ENCODE measurements at places on chromosomes 16 and 17.

DNA sequence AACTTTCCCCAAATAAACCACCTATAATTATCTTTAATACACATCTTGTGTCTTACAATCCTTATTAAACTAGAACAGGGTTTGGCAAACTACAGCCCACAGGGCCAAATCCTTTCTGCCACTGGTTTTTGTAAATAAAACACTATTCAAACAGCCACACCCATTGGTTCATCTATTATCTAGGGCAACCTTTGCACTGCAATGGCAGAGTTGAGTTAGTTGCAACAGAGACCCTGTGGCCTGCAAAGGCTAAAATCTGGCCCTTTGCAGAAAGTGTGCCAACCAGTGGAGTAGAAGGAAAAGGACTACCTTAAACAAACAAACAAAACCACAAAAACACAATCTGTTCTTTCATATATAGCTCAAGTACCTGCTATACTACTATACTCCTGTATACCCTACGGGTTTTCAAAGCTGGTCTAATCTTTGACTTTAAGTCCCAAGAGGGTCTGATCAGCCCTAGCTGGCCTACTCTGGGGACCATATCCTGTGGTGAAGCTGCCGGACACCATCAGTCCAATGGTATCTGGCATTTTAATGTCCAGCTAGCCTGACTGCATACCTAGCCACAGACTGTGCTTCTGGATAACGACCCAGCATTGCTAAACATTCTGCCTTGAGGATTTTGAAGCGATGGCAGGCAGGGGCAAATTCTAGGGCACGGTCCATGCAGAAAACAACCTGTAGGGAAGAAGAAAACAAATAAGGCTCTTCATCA lies 23.3 kb downstream of the CNP start:
- no peaks in the 10 kb centered on the region for H3K4me1 ChIP-seq
- H3K4me3 ChIP-seq: no peak overlapping the region
- no peaks in the 10 kb centered on the region for H3K27me3 ChIP-seq
- H3K27ac ChIP-seq: no peak overlapping the region
- no peak for DNase-seq

DNA sequence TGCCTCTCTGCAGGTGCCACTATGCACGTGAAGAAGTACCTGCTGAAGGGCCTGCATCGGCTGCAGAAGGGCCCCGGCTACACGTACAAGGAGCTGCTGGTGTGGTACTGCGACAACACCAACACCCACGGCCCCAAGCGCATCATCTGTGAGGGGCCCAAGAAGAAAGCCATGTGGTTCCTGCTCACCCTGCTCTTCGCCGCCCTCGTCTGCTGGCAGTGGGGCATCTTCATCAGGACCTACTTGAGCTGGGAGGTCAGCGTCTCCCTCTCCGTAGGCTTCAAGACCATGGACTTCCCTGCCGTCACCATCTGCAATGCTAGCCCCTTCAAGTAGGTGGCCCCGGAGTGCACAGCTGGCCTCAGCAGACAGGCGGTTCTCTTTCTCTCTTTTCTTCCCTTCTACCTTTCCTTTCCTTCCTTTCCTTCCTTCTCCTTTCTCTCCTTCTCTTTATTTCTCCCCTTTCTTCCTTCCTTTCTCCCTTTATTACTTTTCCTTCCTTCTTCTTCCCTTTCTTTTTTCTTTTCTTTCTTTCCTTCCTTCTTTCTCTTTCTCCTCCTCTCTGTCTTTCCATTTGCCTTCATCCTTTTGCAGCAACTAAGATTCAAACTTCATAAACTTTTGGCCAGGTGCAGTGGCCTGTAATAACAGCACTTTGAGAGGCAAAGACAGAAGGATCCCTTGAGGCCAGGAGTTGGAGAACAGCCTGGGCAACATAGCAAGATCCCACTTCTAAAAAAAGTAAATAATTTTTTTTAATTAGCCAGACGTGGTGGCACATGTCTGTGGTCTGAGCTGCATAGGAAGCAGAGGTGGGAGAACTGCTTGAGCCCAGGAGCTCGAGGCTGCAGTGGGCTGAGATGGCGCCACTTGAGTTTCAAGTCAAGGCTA lies 46.7 kb downstream of the SCNN1B start:
- no peak overlapping the region for H3K4me3 ChIP-seq
- DNase-seq: peak; percentile 6
- H3K27ac ChIP-seq: no peak overlapping the region
- H3K27me3 ChIP-seq: no peaks in the 10 kb centered on the region
- no peaks in the 10 kb centered on the region for H3K4me1 ChIP-seq

GRCh38 chr16:83118365-83118764 lies 491.6 kb downstream of the CDH13 start:
- H3K4me3 ChIP-seq: no peak overlapping the region
- H3K27ac ChIP-seq: no peak overlapping the region
- no peak for DNase-seq
- H3K36me3 ChIP-seq: no peaks in the 10 kb centered on the region
- H3K27me3 ChIP-seq: no peaks in the 10 kb centered on the region
- H3K4me1 ChIP-seq: peaks cover 6% of the 10 kb centered on the region

DNA sequence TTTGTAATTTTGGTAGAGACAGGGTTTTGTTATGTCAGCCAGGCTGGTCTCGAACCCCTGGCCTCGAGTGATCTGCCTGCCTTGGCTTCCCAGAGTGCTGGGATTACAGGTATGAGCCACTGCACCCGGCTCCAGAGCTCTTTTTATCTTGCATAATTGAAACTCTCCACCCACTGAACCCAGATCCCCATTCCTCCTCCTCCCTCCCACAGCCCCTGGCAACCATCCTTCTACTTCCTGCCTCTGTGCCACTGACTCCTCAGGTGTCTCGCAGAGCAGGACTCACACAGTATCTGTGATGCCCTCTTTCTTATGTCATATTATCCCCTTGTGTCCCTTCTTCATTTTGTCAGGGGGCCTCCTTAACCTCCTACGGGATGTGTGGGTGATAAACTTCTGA lies 340.7 kb downstream of the SLC39A11 start:
- no peaks in the 10 kb centered on the region for H3K36me3 ChIP-seq
- no peaks in the 10 kb centered on the region for H3K4me1 ChIP-seq
- no peak for DNase-seq
- no peaks in the 10 kb centered on the region for H3K27me3 ChIP-seq
- no peak overlapping the region for H3K4me3 ChIP-seq
- H3K27ac ChIP-seq: no peak overlapping the region

DNA sequence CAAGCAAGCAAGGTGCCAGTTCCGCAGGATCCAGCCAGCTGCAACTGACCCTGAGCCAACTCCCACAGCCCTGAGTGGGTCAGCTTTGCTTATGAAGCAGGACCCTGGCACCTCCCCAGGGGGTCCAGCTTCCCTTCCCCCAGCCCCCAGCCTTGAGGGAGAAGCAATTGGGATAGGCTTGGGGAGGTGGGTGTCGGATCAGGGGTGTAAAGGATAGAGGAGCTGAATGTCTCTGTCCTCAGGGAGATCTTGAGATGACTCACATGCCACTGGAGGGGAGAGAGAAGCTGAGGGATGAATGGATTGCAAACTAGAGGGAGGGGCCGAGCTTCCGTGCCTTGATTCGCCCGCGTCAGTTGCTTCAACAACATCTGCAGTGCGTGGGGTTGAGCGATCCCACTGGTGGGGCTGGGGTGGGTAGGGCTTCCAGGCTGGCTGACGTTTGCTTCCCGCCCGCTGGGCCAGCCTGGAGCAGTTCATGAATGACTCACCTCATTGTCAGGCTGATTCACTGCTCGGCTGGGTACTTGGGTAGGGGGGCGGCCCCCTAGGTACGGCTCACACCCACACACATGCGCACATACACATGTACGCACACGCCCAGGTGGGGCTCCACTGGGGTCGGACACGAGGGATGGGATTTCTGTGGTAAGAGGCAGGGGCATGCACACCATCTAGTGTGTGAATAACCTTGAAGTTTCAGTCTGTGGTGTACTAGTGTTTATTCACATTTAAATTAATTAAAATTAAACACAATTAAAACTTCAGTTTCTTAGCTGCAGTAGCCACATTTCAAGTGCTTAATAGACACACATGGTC lies 3.6 kb upstream of the HROB start:
- H3K4me3 ChIP-seq: no peak overlapping the region
- H3K27me3 ChIP-seq: no peaks in the 10 kb centered on the region
- no peaks in the 10 kb centered on the region for H3K36me3 ChIP-seq
- H3K4me1 ChIP-seq: no peaks in the 10 kb centered on the region

Data from cardiac muscle cell (in vitro differentiated cells and primary cell).